ENCODE measurements at places on chromosomes 2 and 18.

- DNase-seq = no peak
Observed at GRCh38 chr18:710418-711300, 1.8 kb downstream of the ENOSF1 start.

DNA sequence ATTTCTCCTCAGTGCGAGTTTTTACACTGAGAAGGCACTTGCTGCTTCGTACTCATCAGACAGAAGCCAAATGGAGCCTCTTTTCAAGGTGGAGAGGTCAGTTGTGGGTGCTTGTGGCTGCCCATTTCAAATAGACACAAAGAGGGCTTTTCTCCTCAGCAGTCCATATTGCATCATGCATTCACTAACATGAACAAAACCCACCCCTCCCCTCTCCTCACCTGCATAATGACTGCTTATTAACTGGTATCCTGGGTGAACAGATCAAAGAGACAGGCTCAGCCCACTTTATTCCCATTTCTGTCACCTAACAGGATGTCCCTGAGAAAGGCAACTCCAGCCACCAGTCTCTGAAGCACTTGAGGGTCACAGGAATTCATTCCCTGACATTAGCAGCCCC is 28.9 kb downstream of the KLF7 start:
- no peak for DNase-seq

DNA sequence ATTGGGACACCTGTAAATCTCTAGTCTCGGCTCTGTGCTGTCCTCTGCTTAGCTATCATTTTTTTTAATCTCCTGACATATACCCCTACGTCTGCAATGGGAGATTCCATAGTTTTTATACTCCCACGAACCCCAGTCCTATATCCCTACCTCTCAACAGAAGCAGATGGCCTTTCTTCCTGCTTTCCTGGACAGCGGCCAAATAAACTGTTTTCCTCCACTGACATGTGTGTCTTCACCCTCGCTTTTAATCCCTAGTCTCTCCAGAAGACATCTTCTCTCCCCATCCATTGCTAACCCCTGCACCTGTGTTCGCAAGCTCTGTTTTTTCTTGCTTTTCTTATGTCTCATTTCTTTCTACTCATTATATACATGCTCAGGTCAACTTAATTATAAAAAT is 395.4 kb downstream of the EPHA4 start:
- DNase-seq = no peak

DNA sequence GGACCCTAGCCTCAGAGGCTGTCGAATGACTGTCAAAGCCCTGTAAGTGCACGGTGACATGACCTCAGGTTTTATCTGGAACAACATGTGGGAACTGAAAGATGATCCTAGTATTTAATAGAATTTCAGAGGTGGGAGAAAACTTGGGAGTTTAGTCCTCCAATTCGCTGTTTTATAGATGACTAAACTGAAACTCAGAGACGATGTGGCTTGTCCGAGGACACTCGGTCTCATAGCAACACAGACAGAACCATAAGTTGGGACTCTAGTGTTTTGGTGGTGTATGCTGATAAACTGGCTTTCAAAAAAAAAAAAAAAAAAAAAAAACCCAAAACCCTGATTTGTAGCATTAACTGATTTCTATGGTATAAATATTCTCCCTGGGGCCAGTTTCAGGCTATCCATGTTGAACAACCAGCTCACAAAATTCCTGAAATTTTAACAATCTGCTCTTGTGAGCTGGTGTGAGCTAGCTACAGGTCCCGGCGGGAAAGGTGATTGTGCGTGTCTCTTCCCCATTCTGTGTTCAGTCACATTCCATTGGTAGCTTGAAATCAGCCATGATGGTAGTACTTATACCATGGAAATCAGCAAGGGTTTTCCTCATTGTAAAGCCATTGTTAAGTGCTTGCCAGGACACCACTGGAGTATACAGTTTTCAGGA is 195.5 kb upstream of the EPAS1 start:
- no peak for DNase-seq

DNA sequence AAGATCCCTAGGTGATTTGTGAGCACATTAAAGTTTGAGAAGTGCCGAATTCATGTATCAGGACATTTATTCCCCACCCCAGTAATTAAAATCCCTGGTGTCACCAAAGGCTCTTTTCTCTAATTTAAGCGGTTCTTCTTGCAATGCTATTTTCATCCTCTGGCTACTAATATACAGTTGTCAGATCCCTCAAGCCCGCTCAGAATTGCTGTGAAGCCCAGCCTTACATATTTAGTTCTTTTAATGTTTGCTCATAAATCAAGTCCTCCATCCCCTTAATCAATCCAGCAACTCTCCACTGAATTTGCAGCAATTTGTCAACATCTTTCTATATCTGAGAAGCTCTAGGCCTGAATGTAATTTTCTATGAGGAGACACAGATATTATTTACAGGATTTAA is 437.9 kb downstream of the PIK3C3 start:
- DNase-seq = no peak

GRCh38 chr2:157307021-157307420 is 18.6 kb downstream of the ERMN start:
- no peak for DNase-seq

GRCh38 chr2:214995926-214996670 is 142.3 kb downstream of the ABCA12 start:
- DNase-seq = no peak

DNA sequence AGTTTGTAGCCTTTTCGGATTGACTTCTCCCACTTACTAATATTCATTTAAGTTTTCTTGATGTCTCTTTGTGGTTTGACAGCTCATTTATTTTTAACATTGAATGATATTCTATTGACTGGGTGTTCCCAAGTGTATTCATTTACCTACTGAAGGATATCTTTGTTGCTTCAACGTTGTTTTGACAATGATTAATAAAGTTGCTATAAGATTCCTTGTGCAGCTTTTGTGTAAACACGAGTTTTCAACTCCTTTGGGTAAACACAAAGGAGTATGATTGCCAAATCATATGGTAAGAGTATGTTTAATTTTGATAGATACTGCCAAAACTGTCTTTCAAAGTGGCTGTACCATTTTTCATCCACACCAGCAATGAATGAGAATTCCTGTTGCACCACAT is 1200.9 kb downstream of the DSC3 start:
- DNase-seq = no peak

GRCh38 chr2:41142478-41142877 is 690.6 kb upstream of the SLC8A1 start:
- no peak for DNase-seq

DNA sequence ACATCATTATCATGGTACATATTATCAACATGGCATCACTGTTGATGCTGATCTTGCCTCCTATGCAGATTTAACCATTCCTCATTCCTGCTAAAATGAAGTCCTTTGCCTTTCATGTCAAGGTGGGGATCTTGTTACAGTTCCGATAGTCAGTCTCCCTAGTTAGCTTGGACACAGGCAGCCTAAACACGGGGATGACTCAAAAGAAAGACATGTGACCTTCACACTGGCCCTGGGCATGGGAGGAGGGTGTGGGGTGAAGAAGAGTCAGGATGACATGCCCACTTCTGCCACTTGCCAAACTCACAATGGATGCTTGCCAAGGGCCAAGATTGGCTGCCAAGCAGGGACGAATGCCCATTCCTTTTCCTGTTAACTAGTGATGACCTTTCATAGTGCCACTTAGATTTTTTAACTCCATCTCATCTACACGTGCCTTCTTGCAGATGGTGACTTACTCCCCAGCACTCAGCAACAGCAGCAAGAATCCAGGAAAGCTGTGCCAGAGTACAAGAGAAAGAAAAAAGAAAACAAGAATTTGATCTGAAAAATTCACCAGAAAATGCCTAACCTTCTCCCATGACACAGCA is 13.9 kb upstream of the SLC1A4 start:
- no peak for DNase-seq

DNA sequence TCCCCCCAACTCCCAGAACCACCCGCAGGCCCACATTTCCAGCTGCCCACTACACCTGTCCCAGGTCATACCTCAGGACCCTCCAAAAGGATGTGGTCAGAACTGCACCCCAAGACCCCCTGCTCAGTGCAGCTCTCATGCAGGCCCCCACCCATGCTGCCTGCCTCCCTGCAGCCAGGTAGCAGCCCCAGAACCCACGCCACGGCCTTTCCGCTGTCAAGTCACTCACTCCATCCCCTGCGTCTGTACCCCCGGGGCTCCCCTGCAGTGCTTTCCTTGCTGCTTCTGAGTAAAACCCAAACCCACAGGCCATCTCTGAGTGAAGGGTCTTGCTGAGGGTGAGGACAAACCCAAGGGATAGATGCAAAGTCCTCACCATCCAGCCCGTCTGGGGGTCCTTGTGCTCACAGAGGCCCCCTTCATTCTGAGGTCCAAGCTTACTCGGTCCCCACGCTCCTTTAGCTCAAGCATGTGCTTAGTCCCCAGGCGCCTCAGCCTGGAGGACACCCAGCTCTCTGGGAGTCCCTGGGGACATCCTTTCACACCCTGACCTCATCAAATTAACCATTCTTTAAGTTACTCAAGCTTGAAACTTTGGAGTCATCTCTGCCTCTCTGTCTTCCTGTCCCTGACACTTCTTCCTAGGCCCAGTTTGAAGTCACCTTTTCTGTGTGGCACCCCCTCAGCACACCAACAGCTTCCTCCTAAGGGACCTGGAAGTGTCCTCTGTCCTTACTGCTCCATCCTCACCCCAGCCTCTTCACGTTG is 130.1 kb downstream of the SMAD7 start:
- no peak for DNase-seq

- DNase-seq = no peak
Observed at GRCh38 chr2:205543937-205544702, 138.2 kb upstream of the NRP2 start.

GRCh38 chr2:96104487-96104861 is 11.9 kb downstream of the ADRA2B start:
- DNase-seq = no peak

DNA sequence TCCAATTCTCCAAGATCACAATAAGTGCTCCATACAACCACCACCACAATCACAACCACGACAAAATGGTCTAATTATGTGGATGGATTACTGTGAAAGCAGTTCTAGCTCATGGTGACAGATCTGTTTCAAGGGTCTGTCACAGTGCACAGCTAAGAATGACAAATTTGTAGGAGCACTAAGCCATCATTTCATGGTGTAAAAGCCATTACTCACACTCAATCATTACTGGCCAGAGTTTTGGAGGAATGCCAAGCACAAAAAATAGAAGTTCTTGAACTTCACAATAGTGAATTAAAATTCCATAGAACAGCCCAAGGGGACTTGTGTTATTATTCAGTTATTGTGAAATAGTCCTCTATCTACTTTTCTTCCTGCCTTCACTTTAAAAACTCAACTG is 2.3 kb downstream of the CPS1 start:
- no peak for DNase-seq

GRCh38 chr2:177246000-177246399 is 18.5 kb downstream of the NFE2L2 start:
- DNase-seq = no peak

DNA sequence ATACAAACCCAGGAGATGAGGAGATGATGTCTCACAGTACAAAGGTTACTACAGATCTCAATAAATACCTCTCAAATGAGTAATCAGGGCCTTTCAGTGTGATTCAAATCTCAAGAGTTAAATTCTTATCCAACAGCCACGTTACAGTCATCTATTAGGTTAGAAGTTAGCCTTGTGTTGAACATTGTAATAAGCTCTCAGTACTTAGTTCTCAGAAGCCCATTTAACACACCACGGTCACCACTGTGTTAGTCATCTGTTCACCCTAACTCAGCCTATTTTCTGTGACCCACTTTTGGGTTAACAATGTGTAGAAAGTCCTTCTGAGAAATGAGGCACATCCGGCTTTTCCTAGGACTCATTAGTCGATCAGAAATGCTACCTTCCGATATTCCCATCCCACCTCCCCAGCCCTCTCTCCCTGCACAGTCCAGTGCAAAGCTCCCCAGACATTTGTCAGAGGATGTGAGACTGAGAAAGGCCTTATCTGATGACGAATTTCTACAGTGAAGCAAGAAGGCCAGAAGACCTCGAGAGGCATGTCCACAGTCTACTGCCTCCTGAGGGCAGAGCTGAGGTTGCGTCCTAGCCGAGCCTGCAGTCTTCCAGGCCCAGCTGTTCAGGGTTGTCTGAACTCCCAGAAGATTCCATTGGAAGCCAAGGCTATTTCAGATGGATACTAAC is 92.6 kb downstream of the ACTR2 start:
- DNase-seq = no peak

- no peak for DNase-seq
Observed at GRCh38 chr2:182907081-182907830, 40.8 kb upstream of the FRZB start.

DNA sequence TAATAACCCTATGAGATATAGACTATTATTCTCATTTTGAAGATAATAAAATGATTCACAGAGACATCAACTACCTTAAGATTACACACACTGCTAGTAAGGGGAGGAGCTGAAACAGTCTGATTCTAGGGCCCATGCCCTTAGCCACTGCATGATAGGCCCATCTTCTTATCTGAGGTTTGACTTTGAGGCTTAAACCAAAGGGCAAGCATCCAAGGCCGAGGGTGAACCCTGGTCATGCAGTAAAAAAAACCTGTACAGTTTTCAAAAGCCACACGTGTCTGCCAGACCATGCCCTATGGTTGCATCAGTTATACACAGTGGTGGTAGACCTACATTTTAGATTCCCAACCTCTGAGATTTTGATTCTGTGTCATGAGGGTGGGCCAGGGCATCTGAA is 44.8 kb downstream of the POLE4 start:
- DNase-seq = no peak

GRCh38 chr2:119282146-119282995 is 58.7 kb downstream of the STEAP3 start:
- no peak for DNase-seq
